ENCODE measurements at places on chromosomes 2 and 18.

GRCh38 chr2:238897911-238898311 lies 50.0 kb downstream of the TWIST2 start:
- DNase-seq: no peak

DNA sequence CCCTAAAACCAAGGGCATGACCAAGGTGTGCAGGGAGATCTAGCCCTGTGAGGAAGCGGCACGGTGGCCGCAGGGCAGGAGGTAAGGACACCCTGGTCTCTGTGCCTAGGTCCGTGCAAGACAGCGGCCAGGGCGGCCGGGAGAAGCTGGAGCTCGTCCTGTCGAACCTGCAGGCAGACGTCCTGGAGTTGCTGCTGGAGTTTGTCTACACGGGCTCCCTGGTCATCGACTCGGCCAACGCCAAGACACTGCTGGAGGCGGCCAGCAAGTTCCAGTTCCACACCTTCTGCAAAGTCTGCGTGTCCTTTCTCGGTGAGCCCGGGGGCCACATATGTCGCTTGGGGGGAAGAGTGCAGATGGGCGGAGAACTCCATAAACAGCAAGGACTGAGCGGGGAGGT lies 235.4 kb downstream of the ATAD2B start:
- DNase-seq: no peak

DNA sequence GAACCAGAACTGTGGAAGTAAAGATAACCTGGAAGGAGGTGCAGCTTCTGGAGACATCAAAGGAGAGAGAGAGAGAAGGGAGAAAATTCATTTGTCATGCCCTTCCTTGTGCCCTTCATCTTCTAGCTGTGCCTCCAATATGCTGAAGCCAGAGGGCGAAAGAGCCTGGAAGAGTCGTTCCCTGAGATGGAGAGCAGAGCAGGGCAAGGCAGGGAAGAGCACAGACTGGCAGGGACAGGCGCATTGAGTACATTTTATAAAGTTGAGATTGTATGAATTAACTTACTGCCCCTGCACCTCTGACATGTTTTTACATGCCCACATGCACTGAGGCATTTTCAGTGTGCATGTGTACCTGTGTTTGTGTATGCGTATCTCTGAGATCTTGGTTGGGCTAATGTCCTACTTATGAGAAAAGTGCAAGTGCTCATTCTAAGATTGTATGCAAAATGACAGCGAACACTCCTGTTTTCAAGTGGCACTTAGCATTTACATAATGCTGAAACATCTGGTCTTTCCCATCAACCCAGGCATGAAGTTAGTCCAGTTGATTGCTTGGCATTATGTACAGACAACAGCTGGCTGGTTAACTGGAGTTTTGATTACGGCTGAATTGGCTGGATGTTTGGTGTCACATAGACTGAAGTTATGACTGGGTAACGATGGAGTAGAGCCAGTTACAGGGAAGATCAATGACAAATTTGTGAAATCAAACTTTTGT lies 23.7 kb upstream of the MMADHC start:
- no peak for DNase-seq

DNA sequence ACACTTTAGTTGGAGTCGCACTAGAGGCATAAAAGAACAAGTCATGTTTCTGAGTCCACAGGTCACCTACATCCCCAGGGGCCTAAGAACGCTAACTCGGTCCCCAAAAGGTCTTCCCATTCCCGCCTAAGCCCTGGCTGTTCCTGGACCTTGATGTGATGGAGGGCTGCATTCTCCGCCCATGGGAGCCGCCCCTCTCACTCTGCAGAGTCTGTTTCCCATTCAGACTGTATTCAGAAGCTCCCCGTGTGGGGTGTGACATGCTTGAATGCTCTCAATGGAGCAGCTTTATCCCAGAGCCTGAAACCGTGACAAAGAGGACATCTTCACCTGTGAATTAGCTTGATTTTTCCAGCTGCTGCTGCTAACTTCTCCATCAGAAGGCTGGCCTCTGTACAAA lies 319.0 kb upstream of the KLHL29 start:
- DNase-seq: no peak

GRCh38 chr2:88090446-88091283 lies 23.0 kb downstream of the SMYD1 start:
- peak; percentile 18 for DNase-seq

- no peak for DNase-seq
Measured at GRCh38 chr2:125634662-125635061, 1021.3 kb upstream of the GYPC start.

Data from endothelial cell of umbilical vein (primary cell).